HepG2 (cell line): ENCODE measurements at places on chromosomes 2 and 18. TPM values are rescaled to one million over a fixed set of nuclear protein-coding genes. Genes with fewer than 3 reads are reported as not detected.

DNA sequence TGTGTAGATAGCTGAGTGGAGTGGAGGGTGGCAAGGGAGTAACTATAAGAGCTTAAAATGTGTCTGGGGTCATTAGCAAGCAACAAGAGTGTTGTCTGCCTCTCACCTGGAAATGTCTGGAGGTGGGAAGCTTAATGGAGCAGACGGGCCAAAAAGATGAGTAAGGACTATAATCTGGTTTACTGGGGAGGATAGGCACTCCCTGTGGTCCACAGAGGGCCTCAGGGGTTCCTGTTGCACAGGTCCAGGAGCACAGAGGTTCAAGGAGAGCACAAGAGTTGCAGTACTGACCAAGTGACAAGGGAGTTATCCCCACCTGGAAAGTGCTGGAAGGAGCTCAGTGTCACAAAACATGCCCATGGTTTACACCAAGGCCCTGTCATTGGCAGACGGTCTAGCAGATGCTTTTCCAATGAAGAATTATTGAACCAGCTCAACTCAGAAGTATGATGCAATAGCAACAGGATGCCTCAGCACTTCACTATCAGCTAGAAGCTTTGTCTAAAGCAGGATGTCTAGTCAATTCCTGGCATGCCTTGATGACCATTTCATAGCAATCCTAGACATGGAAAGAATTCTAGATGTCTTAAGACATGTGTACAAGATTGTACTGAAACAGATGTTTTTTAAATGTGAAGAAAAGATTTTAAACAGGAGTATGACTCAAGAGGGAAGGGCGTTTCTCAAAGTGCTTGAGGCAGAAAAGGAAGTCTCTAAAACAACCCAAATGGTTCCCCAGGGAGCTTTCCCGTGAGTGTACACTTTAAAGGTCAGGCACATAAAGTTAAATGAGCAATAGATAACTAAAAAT, 62.9 kb upstream of the SERPINE2 start:
- H3K27me3 ChIP-seq = peaks cover 2% of the 10 kb centered on the region; the same call in 1 of the 3 replicates
- no peaks in the 10 kb centered on the region for H3K36me3 ChIP-seq
- no peak for DNase-seq
- no peak overlapping the region for H3K27ac ChIP-seq
- peaks cover 49% of the 10 kb centered on the region for H3K4me1 ChIP-seq

- peaks cover 18% of the 10 kb centered on the region for H3K4me1 ChIP-seq
- no peak overlapping the region for H3K27ac ChIP-seq
- H3K27me3 ChIP-seq = no peaks in the 10 kb centered on the region; the same call in 2 of the 3 replicates
- no peak overlapping the region for H3K4me3 ChIP-seq
Measured at GRCh38 chr2:201228271-201228911, 31.9 kb upstream of the CASP8 start.

Gene COL6A3
- total RNA-seq = not detected in 2 replicates

DNA sequence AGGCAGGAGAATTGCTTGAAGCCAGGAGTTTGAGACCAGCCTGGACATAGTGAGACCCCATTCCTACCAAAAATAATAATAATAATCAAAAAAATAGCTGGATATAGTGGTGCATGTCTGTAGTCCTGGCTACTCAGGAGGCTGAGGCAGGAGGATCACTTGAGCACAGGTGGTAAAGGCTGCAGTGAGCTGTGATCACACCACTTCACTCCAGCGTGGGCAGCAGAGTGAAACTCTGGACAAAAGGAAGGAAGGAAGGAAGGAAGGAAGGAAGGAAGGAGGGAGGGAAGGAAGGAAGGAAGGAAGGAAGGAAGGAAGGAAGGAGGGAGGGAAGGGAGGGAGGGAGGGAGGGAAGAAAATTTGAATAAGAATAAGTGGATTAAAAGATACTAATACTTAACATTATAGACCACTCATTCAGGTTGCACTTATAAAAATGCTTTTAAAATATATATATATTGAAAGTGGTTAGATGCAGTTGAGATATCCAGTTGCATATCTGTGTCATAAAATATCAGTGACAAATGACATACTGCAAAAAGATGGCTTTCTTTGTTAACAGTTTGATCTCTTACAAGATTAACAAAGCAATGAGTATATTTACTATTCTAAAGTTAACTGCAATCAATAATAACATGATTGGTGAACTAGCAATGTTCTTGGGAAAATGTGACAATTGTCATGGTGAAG, 702.4 kb downstream of the CPS1 start:
- DNase-seq = no peak
- H3K27me3 ChIP-seq = no peaks in the 10 kb centered on the region; the same call in 2 of the 3 replicates
- H3K4me1 ChIP-seq = no peaks in the 10 kb centered on the region
